ENCODE measurements at places on chromosomes 3 and 15. TPM values are rescaled to one million over a fixed set of nuclear protein-coding genes. Genes with fewer than 3 reads are reported as not detected.

SLC26A6 gene
- polyA plus RNA-seq = 8.3 TPM

ATP13A4 gene
- polyA plus RNA-seq = 0.67 TPM

LRRC34 gene
- polyA plus RNA-seq = 10.6 TPM

PLA2G4B gene
- polyA plus RNA-seq = 6.4 TPM

GREM1 gene
- 2.1 TPM for polyA plus RNA-seq

STX19 gene
- 0.14 TPM for polyA plus RNA-seq

- no peak for DNase-seq
Measured at GRCh38 chr3:10361375-10361774, 40.5 kb upstream of the SEC13 start.

GRCh38 chr3:115814006-115814405 is 190.7 kb downstream of the GAP43 start:
- no peak for DNase-seq

DNA sequence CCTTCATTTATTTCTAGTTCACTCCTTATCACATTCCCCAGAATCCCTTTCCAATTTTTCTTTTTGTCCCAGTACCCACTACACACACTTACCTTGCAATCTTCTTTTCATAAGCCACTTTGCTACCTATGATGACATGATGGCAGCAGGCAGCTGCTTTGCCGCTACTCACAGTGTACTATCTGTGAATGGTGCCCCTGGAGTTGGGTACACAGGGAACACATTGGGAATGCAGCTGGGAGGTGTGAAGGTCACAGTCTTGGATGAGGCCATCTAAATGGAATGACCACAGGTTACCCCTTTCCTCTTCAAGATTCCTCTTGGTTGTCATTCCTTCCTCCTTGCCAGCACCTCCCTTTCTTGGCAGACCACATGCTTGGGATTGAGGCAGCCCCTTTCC is 20.8 kb upstream of the TNIK start:
- DNase-seq = no peak

DNA sequence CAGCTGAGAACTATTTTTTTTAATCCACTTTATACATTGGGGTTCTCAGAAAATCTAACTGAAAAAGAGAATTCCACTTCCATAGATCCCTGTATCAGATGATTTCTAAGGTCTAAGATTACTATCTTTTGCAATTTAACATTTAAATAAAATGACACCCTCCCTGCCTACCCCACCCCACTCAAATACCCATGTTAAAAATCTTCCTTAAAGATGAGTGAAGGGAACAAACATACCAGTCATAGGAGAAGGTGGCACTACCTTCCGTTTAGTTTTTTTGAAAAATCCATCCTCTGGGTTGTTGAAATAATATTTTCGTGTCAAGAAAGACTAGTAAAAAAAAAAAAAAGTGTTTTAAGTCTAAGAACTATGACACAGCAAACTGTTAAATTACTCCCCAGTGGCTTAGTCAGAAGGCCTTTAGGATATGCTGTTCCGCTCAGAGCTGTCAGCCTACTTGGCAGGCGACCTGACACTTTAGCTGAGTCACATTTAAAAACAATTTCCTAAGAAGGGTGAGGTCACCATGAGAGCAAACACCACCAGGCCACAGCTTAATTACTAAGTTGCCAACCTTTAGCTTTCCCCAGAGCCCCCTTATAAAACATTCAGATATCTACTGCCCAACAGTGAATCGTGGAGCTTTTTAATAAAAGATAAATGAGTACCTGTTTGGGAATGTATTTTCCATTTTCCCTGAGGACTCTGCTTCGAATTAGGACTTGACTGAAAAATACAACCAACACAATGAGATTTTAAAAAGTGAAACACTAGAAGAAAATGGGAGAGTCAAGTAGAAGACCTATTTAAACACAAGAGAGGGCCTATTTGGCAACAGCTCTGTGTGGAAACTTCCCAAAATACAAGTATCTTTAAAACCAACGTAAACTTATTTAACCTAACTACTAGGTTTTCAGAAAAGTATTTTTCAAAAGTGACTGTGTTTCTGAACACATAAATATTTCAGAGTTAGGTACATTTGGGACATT is 9.6 kb downstream of the EMC3 start:
- peak; percentile 23 for DNase-seq

DNA sequence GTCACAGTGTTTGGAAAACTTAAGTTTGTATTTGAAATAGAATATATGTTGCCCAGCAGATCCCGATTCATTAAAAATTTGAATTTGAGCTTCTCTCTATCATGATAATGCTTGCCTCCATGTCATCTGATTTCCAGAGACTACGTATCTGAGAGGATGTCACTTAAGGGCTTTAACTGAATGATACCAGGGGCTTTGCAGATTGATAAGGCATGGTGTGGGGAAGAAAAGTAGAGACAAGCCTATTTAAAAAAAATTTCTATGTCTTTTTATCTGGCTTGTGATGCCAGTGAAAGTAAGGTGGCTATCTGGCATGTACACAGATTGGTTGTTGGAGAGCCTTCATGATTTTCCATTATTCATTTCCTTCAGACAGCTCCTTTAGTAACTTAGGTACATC is 72.7 kb downstream of the UBE2E2 start:
- DNase-seq = no peak

- no peak for DNase-seq
Measured at GRCh38 chr3:81419228-81419627, 342.2 kb downstream of the GBE1 start.

GRCh38 chr3:15339001-15339400 is 6.6 kb upstream of the SH3BP5 start:
- no peak for DNase-seq

- DNase-seq = no peak
Measured at GRCh38 chr3:141529717-141530414, 43.0 kb downstream of the RASA2 start.

GRCh38 chr3:53171827-53172505 is 11.0 kb downstream of the PRKCD start:
- DNase-seq = no peak

DNA sequence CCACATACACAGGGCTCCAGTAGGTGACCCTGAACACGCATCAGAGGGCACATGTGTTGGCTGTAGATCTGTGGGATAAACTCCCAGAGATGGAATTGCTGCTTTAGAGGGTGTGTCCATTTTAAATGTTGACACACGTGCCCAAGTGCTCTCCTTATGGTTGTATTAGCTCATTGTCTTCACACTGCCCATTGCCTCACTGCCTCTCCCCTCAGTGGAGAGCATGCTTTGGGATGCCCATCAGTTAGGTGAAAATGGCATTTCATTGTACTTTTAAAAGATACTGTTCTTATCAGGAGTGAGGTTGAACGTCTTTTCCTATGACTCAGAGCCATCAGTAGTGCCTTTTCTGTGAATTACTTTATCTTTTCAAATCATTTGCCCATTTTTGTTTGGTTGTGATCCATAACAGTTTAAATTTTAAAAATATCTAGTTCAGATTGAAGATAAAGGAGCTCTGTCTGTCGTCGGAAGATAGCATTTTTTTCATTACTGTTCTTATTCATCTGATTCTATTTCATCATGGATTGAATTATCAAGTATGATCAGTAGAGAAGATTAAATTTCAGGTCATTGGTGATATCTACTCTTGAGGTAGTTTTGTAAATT is 120.7 kb downstream of the CHDH start:
- no peak for DNase-seq

DNA sequence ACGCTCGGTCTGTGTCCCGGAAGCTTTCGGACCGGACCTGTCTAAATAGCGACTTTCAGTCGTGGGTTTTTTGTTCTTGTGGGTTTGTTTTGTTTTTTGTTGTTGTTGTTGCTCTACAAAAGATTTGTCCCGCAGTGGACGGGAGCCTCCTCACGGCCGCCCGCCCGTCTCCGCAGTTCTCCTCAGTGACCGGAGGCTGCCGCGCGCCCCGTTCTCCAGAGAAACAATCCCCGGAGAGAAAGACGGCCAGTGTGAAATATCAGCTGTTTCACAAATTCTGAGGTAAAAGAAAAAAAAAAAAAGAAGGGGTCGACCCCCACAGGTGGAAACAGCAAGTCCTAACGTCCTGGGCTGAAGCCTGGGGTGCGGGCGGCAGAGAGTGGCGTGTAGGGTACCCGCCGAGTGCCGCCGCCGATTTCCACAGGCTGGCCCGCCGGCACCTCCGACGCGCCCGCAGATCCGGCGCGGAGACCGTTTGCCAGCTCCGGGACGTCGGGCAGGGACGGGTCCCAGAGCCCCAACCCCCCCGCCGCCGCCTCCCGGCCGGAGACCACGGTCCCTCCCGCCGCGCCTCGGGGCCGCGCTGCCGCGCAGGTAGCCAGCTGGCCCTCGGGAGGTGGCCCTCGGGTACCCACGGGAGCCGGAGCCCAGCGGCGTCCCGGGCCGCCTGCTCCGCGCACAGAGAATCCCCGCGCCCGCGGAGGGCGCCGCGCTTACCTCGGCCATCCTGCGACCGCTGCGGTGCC is 478 bp downstream of the BNC1 start:
- peak; percentile 39 for DNase-seq

DNA sequence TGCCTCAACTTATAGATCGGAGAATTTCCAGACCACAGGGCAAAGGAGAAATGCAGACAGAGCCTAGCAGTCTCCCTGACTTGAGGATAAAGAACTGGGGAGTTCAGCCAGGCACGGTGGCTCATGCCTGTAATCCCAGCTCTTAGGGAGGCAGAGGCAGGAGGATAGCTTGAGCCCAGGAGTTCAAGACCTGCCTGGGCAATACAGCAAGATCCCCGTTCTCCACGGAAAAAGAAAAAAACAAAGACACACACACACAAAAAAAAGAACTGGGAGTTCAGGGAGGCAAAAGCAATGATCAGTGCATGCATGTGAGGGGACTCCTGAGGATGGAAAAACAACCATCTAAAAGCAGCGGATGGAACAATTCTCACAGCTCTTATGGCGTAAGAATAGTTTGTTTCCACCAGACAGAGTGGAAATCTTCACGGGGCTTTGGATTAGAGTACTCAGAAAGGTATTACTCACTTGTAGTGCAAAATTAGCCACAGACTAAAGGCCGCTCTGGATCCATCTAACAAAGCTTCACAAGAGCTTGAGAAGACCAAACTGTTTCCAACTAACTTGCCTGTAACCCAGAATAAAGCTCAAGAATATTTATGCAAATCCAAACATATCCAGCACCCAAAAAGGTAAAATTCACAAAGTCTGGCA is 16.3 kb downstream of the SEC11A start:
- no peak for DNase-seq

DNA sequence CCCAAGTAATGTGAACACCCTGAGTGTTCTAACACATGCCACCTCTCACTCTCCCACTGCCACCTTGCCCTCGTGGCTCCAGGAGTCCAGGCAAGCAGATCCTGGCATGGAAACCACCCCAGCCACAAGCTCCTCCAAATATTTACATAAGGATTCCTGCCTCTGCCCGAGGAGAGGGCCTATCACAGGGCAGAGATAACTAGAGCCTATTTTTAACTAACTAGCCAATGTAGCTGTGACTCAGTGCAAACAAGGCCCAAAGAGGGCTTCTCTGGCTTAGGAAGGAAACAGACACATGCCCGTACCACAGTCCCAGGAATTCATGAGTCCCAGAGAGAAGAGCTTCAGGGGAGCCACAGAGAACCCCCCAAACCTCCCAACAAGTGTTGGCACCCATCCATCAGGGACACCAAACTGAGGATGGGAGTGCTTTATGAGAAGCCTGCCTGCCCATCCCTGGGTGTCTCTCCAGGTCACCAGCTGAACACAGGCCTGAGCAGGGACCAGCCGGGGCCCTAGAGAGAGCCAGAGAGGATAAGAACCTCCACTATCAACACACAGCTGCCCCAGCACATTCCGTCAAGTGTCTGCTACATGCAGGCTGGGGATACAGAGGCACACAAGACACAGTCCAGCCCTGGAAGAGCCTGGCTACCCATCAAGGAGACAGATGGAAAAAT is 9.2 kb downstream of the FYCO1 start:
- DNase-seq = no peak

GRCh38 chr3:8657804-8658305 is 13.3 kb upstream of the SSUH2 start:
- DNase-seq = peak; percentile 21
